ENCODE measurements at places on chromosomes 2 and 18.

GRCh38 chr2:8643996-8644356 lies 37.9 kb upstream of the ID2 start:
- no peak for DNase-seq

DNA sequence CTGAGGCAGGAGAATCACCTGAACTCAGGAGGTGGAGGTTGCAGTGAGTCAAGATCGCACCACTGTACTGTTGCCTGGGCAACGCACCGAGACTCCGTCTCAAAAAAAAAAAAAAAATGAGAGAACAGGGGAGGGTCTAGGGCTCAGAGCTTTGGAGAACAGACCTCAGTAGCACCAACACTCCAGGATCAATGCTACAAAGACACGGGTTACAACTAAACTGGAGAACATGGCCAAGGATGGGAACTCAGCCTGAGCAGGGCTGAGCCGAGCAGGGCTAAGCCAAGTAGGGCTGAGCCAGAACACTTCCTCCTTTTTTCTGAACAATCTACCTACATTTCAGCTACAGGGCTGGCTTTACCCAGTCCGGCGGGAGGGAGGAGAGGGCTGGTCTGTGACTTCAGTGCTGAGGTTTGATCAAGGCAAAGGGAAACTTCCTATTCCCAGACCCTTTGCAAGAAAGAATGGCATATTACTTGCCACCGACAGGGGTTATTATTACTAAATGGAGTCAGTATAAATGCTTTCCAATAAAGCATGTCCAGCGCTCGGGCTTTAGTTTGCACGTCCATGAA lies 2.9 kb upstream of the CASP8 start:
- no peak for DNase-seq

GRCh38 chr18:13471971-13472628 lies 253.5 kb downstream of the LDLRAD4 start:
- DNase-seq, result no peak

- DNase-seq, result no peak
Measured at GRCh38 chr18:45723567-45724355, at the start of gene SLC14A1. SLC14A1 (plus strand) TSS chr18:45724181; CDS start chr18:45730321, 6,140 bp downstream.

GRCh38 chr2:102065675-102066252 lies 74.0 kb downstream of the IL1R2 start:
- DNase-seq, result no peak

- no peak for DNase-seq
Measured at GRCh38 chr2:240456447-240457222, 21.2 kb downstream of the GPC1 start.

GRCh38 chr2:53018825-53019425 lies 748.7 kb upstream of the CHAC2 start:
- DNase-seq, result no peak
